H7 (cell line): ENCODE measurements at places on chromosomes 1 and 21.

GRCh38 chr1:37437087-37437486, 37.3 kb upstream of the ZC3H12A start:
- no peak for DNase-seq

- no peak for DNase-seq
Measured at GRCh38 chr1:63797056-63797726, 23.4 kb downstream of the ROR1 start.

- no peak for DNase-seq
Measured at GRCh38 chr1:4379451-4380175, 274.8 kb upstream of the AJAP1 start.

- DNase-seq, result peak; percentile 47
Measured at GRCh38 chr1:68049941-68050878, at the start of gene DIRAS3. DIRAS3 (minus strand) TSS chr1:68050627; CDS start chr1:68047297, 3,330 bp downstream.

DNA sequence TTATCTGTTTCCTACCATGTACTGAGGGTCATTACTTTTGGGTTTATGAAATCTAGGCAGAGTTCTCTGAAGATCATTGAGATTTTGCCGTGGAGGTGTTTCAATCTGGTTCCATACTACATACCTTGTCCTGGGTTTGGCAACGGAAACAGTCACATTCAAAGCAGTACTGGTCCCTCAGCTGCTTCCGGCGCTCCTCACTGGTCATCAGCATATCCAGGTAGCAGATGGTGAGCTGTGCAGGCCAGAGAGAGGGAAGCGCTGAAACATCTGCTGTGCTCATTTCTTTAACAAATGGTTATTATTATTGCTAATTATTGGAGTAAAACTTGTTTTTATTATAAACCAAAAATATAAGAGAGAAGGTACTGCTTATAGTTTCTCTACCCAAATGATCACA, 591.7 kb downstream of the SMYD3 start:
- DNase-seq, result no peak

GRCh38 chr1:202264726-202265125, 71.1 kb downstream of the LGR6 start:
- DNase-seq, result no peak

DNA sequence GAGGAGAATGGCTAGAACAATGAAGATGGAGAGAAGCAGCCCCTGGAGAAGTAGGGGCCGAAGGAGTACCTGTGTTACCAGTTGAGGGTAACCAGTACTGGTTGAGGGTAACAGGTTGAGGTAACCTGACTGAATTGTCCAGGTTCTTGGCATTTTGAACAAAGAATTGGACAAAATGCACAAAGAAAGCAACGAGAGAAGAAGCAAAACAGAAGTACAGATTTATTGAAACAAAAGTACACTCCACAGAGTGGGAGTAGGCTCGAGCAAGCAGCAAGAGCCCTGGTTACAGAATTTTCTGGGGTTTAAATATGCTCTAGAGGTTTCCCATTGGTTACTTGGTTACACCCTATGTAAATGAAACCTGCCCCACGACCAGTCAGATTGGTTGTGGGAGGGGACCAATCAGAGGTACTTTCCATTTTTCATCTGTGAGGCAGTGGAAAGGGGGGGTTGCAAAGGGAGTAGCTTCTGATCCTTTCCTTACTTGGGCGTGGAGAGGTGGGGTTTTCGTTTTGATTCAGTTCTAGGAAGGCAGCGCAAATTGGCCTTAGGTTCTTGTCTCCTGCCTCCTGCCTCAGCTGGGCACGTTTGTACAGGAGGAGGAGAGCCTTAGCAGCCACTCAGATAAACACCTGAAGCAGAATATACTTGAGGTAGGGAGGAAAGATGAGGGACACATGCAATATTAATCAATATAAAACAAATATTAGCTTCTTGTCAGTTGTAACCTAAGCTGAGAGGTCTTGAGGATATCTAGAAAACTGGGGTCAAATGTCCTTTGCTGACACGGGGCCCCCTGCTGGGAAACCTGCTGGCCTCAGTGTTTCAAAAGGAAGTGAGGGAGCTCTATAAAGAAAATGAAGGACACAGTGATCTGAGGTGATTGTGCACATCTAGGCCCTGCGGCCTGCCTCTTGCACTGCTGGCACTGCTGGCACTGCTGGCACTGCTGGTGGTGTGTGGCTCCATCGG, 14.3 kb upstream of the LSM10 start:
- DNase-seq, result peak; percentile 43

- DNase-seq, result no peak
Measured at GRCh38 chr1:93845538-93846205, 33.3 kb downstream of the DNTTIP2 start.

DNA sequence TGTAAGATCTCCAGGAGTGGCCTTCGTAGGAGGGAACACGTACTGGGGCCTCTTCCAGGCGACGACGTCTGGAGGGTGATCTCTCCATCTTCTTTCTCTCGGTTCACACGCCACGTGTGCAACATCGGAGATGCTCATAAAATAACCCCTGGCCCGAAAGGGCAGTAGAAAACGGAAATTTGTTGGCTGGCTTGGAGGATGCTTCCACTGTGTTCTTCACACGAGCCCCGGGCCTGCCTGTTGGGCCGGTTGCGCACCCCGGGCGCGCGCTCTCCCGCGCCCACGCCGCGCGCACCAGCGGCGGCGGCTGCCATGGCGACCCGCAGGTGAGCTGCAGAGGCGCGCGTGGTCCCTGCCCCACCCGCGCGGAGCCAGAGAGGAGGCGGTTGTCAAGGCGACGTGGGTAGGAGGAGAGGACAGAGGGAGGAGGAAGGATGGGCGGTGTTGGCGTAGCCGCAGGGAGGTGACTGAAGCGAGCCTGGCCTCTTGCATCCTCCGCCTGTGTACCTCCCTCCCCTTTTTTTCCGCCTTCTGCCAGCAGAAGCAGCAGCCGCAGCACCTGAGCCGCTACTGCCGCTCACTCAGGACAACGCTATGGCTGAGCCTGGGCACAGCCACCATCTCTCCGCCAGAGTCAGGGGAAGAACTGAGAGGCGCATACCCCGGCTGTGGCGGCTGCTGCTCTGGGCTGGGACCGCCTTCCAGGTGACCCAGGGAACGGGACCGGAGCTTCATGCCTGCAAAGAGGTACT, at the start of gene ELAPOR1:
TSS of gene ELAPOR1 (plus strand) at position 526 of the 752 bp plus-strand sequence. CDS start at position 595, 69 bp downstream.
- DNase-seq, result peak; percentile 82

GRCh38 chr1:174398246-174398645, 49.5 kb upstream of the GPR52 start:
- no peak for DNase-seq

- no peak for DNase-seq
Measured at GRCh38 chr1:224592636-224593582, 23.2 kb upstream of the CNIH3 start.

DNA sequence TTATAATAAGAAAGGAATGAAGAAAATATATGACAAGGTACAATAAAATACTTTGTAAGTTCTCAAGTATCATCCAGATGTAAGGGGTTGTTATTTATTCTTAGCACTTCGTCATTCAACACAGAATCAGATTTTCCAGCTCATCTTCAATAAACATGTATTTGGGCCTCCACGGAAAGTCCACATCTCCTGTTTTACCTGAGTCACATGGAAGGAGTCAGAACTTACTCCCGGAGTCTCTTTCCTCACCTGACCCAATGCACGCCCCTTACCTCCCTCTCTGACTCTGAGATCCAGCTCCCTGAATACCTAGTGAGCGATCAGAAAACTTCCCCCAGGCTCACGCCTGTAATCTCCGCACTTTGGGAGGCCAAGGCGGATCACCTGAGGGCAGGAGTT, 1.5 kb upstream of the PMVK start:
- no peak for DNase-seq

DNA sequence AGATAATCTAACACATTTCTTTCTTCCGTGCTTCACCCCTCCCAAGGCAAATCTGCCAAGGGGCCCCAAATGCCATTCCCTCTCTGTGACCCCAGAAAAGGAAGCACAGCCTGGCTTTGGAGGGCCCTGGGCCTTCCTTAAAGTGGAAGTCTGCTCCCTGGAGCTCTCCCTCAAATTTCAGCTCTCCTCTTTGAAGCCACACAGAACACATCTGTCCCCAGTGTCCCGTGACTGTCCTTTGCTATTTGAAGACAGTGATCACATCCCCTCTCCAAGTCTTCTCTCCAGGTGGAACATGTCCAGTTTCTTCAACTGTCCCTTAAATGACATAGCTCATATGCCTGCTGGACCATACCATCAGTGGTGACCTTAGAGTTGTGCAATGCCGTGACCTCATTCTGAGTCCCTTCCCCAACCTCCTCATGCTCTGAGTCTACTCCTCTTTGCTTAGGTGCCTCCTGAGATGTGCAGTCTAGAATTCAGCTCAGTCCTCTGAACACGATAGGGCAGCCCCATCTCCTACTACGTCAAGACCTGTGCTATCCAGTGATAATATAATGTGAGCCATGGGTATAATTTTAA, 18.4 kb upstream of the FOXO6 start:
- no peak for DNase-seq

DNA sequence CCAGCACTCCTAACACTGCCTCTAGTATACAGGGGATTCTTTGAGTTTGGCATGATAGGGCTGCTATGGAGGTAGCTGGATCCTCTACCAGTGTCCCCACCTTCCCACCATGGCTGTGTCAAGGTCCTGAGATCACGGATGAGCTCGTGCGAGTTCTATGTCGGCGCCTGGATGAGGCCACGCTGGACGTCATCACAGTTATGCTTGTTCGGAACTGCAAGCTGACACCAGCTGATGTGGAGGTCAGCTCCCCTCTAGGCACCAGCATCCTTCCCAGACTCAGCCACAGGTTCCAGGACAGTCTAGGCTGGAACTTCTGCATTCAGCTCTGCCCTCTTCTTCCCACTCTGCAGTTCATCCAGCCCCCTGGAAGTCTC, 15.2 kb downstream of the HYI start:
- no peak for DNase-seq

DNA sequence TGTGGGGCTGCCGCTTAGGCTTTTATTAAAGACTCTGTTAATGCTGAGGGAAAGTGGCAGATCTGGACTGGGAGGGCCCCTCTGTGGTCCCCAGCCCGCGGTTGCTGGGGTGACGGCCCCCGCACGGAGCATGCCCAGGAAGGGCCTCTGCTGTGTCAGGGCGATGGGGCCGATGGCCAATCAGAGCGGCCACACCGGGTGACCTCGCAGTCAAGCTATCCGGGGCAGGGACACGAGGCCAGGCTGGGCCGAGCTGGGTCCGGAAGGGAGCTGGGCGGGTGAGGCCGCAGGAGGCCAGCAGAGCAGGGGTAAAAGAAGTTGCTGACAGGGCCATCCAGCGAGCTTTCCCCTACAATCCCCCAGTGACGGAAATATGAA, 145.1 kb downstream of the CASZ1 start:
- peak; percentile 90 for DNase-seq

DNA sequence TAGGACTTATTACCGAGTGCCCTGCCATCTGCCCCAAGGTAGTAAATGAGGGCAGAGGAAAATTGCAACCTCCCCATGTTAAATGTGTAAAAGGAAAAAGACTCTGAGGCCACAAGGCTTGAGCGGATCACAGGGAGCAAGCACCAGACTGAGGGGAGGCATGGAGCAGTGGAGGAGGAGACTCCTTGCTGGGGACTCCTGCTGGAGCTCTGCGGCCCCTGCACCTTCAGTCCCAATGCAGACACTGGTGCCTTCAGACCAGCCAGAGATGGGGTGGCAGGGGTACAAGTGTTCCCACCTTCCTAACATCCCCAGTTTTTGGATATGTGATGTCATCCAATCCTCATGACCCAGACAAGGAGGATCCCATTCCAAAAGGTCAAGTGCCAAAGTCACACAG, 128.4 kb upstream of the NGF start:
- no peak for DNase-seq
